Left ventricle myocardium superior (tissue), 1 donor: ENCODE measurements at places on chromosomes 4 and X. TPM values are rescaled to one million over a fixed set of nuclear protein-coding genes. Genes with fewer than 3 reads are reported as not detected.

- no peak for DNase-seq
Observed at GRCh38 chr4:20592013-20592412, 108.2 kb upstream of the PACRGL start.

GRCh38 chr4:20652226-20652885 is 47.9 kb upstream of the PACRGL start:
- no peak for DNase-seq

- no peak for DNase-seq
Observed at GRCh38 chr4:16110199-16110598, 26.4 kb upstream of the PROM1 start.

- no peak for DNase-seq
Observed at GRCh38 chr4:106208481-106209460, 107.2 kb downstream of the TBCK start.

TIGD4 gene
- 0.10 TPM for total RNA-seq

GRCh38 chrX:68372665-68373064 is 60.6 kb downstream of the OPHN1 start:
- no peak for DNase-seq

DNA sequence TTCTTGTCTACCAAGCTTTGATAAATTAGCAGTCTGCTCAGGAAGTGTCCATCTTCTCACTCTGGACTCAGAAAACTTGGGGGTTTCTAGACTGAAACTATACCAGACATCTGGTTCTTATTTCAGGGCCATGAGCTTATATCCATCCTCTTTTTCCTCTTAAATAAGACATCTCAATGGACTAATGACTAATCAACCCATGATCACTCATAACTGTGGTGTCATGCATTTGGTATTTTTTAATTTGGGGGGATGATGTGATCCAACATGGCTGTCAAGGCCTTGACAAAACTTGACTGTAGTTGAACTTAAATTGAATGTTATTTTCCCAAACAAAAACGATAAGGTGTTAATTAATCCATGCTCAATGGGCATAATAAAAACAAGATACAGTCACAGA is 87.8 kb downstream of the GPRASP3 start:
- DNase-seq = no peak

- DNase-seq = no peak
Observed at GRCh38 chrX:112851806-112852205, 11.2 kb upstream of the AMOT start.

IGSF1 gene
- 2.6 TPM for total RNA-seq

TLR6 gene
- total RNA-seq = 1.5 TPM

RAB33A gene
- total RNA-seq = 0.59 TPM

- no peak for DNase-seq
Observed at GRCh38 chrX:94850811-94851210, 1176.8 kb downstream of the FAM133A start.

- DNase-seq = no peak
Observed at GRCh38 chr4:143531788-143532491, 18.4 kb downstream of the SMARCA5 start.

DNA sequence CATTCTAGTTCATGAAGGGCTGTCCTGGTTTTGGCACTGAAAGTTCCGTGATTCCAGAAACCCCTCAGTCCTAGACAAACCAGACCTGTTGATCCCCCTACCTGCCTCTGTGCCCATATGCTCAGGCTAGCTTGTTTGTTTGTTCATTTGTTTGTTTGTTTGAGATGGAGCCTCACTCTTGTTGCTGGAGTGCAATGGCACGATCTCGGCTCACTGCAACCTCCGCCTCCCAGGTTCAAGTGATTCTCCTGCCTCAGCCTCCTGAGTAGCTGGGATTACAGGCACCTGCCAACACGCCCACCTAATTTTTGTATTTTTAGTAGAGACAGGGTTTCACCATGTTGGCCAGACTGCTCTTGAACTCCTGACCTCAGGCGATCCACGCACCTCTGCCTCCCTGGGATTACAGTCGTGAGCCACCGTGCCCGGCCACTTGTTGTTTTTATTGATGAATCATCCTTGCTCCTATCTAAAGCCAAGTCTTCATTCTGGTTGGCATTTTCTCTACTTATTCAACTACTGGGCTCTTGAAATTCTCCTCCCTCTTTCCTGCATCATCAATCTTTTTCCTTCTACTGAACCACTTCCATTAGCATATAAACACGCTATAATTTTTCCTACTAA is 86.3 kb upstream of the BMP2K start:
- no peak for DNase-seq

- peak; percentile 61 for DNase-seq
Observed at GRCh38 chr4:152937336-152938236, 1.5 kb downstream of the FHDC1 start.

GRCh38 chrX:131332331-131332730 is 43.2 kb upstream of the IGSF1 start:
- DNase-seq = no peak

- no peak for DNase-seq
Observed at GRCh38 chr4:2837904-2838496, 5.6 kb upstream of the ADD1 start.

DNA sequence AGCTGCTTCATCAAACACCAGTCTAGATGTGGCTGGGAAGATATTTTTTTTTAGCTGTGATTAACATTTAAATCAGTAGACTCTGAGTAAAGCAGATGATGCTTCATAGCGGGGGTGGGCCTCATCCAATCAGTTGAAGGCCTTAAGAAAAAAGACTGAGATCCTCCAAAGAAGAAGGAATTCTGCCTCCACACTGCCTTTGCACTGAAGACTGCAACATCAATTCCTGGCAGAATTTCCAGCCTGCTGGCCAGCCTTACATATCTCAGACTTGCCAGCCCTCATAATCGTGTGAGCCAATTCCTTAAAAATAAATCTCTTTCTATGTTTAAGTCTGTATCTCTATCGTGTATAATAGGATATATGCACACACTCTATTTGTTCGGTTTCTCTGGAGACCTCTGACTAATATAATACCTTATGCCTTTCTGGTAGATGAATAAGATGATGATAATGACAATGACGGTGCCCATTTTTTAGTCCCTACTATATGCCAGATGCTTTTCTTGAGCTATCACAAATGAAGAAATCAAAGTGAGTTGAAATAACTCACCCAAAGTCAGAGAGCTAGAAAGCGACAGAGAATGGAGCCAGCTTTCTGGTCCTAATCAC is 66.1 kb upstream of the SOD3 start:
- no peak for DNase-seq
